Cardiac atrium fibroblast (primary cell): ENCODE measurements at places on chromosomes 3 and 15. TPM values are rescaled to one million over a fixed set of nuclear protein-coding genes. Genes with fewer than 3 reads are reported as not detected.

The TTC21A gene
- total RNA-seq: 0.90 and 1.8 TPM in 2 replicates

The CLDN1 gene
- 0.32 TPM in 1 of 2 replicates, not detected in the other for total RNA-seq

The ACAD9 gene
- 30.5 and 42.1 TPM in 2 replicates for total RNA-seq

The ZDHHC19 gene
- total RNA-seq: not detected in 2 replicates

The SLC12A1 gene
- not detected in 2 replicates for total RNA-seq

The SIDT1 gene
- total RNA-seq: not detected in 2 replicates

The CDC25A gene
- total RNA-seq: 2.3 and 3.6 TPM in 2 replicates

The ZKSCAN7 gene
- total RNA-seq: 5.8 and 7.0 TPM in 2 replicates

The LRRN1 gene
- total RNA-seq: under 0.01 TPM in 1 of 2 replicates, not detected in the other

The ISLR gene
- total RNA-seq: 89.9 TPM in 2 replicates

The RBPMS2 gene
- under 0.01 TPM in 1 of 2 replicates, not detected in the other for total RNA-seq

The LTF gene
- under 0.01 and 23.3 TPM in 2 replicates for total RNA-seq

The PRRT3 gene
- 2.8 and 3.8 TPM in 2 replicates for total RNA-seq

The EDC3 gene
- 9.9 and 10.7 TPM in 2 replicates for total RNA-seq

The GUCA1C gene
- total RNA-seq: not detected in 2 replicates

The LSAMP gene
- 0.16 and 0.18 TPM in 2 replicates for total RNA-seq
